Stimulated activated CD8-positive, alpha-beta memory T cell treated with anti-CD3 and anti-CD28 coated beads, Interleukin-15, amount 100 ng/mL, for 4 hours (primary cell): ENCODE measurements at places on chromosomes 1 and 21.

DNA sequence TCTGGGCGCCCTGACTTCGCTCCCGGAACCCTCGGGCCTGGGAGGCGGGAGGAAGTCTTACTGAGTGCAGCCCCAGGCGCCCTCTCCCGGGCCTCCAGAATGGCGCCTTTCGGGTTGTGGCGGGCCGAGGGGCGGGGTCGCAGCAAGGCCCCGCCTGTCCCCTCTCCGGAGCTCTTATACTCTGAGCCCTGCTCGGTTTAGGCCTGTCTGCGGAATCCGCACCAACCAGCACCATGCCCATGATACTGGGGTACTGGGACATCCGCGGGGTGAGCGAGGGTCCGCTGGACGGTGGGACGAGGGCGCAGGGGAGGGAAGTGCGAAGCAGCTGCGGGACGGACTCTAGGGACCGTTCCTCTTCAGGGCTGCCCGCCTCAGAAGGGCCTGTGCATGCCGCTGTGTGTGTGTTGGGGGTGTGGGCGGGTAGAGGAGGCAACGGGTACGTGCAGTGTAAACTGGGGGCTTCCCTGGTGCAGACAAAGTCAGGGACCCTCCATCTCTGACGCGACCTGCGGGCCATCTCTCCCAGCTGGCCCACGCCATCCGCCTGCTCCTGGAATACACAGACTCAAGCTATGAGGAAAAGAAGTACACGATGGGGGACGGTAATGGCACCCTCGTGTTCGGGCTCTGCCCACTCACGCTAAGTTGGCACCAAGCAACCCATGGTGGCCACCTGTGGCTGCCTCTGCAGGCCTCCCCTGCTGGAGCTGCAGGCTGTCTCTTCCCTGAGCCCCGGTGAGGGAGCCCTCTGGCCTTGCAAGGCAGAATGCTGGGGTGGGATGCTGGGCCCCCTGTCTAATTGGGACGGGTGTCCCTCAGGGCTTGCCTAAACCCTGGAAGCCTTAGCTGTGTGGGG is at the start of gene GSTM1:
GSTM1 (plus strand) TSS at position 177 of the 859 bp plus-strand sequence; CDS start at position 234, 57 bp downstream.
- DNase-seq: peak; percentile 72

DNA sequence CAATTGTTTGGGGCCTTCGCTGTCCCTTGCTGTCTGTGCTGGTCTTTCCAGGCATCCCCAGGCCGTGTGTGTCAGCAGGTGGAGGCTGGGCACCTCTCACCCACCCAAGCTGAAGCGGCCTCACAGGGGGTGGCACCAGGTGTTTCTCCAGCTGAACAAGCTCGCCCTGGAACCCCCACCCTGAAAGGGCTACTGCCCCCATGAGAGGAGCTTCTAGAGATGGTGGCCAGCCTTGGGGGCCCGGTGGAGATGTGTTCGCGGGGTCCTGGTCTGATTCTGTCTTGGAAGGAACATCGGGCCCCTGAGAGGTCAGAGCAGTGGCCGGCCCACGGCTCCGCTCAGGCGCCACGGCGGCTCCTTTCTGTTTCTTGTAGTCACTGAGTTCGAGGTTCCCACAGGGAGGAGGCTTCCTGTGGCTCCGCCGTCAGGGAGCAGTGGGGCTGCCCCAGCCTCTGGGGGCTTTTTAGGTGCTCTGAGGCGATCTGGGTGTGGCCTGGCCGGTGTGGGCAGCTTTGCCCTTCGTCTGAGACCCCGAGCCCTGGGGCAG is 46.9 kb downstream of the SKI start:
- no peak for DNase-seq

DNA sequence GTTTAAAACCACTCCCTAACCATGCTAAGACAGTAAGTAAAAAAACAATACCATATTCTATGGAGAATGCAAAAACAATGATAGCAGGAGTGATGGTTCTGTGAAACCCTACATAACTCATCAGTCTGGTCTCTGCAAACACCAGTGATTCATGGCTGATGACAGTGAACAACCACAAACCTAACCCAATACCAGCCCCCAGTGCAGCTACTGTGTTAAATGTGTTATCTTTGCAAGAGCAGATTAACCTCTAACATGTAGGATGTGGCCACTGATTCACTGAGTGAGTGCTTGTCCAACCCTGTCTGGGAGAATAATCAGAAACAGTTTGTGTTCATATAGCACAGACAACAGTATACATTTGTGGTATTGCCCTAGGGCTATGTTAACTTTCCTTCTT is 100.2 kb upstream of the COG2 start:
- DNase-seq: no peak

GRCh38 chr1:3678361-3679097 is 26.2 kb downstream of the TP73 start:
- DNase-seq: no peak

DNA sequence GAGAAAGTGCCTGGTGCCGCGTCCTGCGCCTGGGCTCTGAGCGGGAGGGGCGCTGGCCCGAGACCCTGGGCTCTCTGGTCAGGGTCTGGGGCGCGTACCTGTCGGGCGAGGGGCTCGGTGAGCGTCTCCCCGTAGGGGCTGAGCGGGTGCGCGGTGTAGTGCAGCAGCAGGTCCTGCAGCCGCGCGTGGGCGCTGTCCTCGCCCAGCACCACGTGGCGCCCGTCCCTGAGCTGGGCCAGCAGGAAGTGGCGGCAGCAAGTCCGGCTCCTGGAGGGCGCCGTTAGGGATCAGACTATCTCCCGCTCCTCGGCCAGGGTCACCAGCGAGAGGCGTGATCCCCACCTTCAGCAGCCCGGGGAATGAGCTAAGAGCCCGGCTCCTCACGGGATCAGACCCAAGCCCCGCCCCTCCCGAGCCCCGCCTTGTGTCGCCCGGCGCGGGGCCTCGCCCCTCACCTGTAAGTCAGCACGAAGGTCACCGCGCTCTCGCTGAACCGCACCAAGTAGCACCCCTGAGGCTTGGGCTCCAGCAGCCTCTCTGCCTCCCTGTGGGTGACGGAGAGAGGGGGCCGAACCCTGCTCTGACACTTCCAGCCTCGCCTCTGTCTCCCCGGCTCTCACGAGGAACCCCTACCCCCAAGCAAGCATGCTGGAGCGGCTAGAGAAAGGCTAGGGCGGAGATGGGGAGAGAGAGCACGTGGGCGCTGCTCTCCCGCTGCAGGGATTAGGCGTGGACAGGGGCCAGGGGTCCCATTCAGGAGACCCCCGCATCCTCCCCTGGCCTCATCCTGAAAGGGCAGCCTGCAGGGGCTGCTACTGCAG is 2.7 kb downstream of the SH2D2A start:
- DNase-seq: peak; percentile 56

- no peak for DNase-seq
Observed at GRCh38 chr1:99771513-99771918, 5.1 kb upstream of the FRRS1 start.

DNA sequence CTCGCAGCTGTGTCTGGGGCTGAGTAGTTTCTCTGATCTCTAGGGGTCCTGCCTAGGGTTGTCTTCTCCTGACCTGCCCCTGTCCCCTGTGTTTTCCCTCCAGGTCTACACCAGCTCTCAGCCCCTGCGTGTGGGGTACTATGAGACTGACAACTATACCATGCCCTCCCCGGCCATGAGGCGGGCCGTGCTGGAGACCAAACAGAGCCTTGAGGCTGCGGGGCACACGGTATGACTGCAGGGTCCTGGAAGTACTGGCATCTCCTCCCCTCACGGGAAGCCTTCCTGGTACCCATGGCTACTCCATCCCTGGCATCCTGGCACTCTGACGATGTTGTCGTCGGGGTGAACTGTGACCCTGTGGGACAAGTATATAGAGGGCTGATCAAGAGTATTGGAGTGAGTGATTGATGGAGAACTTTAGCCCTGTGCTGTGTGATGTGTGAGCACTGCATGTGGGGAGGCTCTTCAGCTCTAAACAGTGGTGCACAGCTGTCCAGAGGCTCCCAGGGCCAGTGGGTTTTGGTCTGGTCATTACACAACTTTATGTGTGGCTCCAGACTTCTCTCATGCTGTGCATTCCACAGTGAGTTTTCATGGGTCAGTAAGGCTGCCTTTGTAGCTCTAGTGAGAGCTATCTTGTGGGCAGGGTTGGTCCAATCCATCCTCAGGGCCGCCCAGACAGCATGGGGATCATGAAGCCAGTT is 14.4 kb downstream of the FAAH start:
- DNase-seq: no peak

DNA sequence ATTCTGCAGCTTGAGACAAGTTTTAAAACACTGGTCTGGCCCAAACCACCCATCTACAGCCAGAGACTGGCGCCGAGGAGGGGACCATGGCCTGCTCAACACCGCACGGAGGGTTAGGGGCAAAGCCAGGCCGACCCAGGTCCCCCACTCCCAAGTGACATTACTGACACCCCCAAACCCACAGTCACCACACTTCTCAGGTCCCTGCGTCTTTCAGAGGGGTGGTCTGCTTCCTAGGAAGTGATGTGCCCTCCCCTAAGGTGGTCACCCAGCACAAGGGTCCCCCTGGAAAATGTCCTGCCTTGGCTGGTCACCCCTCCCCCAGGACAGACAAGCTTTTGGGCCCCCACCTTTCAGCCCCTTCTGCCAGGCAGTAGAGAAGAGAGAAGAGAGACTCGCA is 20.8 kb upstream of the EPHA2 start:
- DNase-seq: no peak

DNA sequence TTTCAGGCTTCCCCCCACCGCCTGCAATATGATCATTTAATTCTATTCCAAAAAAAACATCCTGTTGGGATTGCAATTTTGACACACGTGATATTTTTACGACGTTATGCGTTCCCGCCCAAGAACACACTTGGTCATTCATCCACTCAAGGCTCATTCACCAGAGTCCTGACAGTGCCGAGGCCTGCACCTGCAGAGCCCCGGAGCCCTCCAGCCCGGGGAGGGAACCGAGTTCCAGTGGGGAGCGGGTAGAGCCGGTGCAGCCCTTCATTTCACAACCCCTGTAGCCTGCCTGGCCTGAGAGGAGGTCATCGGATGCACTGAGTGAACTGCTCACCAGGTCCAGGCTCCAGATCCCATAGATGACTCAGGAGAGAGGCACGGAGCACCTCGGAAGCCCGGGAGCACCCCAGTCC is 156.0 kb upstream of the BACE2 start:
- DNase-seq: no peak

GRCh38 chr1:167654975-167655575 is 25.0 kb downstream of the RCSD1 start:
- DNase-seq: no peak

DNA sequence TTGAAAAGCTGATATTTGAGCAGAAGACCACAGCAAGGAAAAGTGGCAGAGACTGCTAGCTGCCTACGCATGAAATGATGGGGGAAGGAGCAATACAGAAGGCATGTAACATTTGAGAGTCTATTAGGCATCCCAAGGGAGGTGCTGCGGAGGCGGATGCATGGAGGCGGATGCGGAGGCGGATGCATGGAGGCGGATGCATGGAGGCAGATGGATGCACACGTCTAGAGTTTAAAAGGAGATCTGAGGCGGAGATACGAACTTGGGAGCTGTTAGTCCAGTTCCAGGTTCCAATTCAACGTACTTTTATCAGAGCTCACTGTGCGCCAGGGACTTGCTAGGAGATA is 744 bp upstream of the DDX20 start:
- DNase-seq: no peak

GRCh38 chr21:42836767-42837301 is 42.5 kb downstream of the WDR4 start:
- no peak for DNase-seq

DNA sequence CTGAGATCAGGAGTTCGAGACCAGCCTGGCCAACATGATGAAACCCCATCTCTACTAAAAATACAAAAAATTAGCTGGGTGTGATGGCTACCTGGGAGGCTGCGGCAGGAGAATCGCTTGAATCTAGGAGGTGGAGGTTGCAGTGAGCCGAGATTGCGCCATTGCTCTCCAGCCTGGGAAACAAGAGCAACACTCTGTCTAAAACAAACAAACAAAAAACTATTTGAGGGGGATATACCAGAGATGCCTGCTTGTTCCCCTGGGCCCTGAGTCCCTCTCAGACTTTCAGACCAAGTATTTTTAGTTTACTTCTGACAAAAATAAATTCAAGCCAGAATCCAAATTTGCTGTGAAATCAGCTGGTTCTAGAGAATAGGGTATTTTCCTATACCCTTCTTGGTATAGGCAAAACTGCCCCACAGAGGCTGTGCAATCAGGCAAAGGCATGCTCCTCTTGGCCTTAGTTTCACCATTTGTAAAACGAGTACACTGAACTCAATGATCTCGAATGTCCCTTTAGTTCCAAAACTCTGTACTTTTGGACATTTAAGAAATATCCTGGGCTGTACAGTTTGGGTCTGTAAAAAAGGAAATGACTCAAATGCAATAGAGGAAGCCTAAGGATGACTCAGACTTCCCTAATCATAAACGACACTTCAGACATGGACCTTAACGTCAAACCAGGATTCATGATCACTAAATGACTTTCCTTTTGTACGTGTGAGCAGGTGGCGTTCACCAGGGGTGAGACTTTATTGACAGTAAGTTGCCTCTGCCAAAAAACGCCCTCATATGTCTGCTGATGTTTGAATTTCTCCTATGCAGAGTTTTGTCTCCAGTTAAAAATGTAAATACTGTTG is 16.1 kb downstream of the ENSA start:
- no peak for DNase-seq

GRCh38 chr1:234000557-234001041 is 96.1 kb downstream of the SLC35F3 start:
- no peak for DNase-seq

- no peak for DNase-seq
Observed at GRCh38 chr1:47444562-47445465, 7.0 kb downstream of the FOXD2 start.

DNA sequence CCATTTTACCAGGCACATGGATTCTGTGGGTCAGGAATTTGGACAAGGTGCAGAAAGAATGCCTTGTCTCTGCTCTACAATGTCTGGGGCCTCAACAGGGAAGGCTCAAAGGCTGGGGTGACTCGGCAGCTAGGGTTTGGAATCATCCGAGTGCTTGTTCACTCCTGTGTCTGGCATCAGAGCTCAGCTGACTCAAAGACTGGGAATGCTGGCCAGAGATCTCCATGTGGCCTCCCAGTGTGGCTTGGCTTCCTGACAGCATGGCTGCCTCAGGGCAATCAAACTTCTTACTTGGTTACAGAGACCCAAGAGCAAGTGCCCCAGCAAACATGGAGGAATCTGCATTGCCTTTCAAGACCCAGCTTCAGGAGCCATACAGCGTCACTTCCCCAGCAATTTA is 110.5 kb downstream of the TOMM20 start:
- no peak for DNase-seq

DNA sequence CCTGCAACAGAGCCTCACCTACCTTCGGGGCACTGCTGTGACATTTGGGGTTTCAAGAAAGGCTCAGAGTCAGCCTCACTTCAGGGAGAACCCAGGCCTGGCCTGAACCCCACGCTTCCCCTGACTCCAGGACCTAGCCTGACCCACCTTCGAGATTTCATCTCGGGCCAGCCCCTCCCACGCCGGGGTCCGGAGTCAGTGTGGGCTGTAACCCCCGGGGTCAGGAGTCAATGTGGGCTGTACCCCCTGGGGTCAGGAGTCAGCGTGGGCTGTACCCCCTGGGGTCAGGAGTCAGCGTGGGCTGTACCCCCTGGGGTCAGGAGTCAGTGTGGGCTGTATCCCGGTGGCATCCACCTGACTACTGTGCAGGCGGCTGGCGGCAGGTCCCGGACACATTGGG is 183.0 kb upstream of the RAB4A start:
- no peak for DNase-seq

GRCh38 chr1:28885472-28885877 is 28.9 kb upstream of the EPB41 start:
- DNase-seq: no peak

GRCh38 chr21:28317177-28317950 is 675.3 kb downstream of the LTN1 start:
- DNase-seq: no peak

GRCh38 chr1:35558374-35559316 is 1.0 kb downstream of the NCDN start:
- no peak for DNase-seq

GRCh38 chr1:180889325-180889724 is 23.4 kb upstream of the KIAA1614 start:
- no peak for DNase-seq

- no peak for DNase-seq
Observed at GRCh38 chr1:185573677-185574076, 160.5 kb upstream of the HMCN1 start.
